ENCODE measurements at places on chromosomes 5 and 9.

GRCh38 chr5:31487506-31487905, 44.4 kb downstream of the DROSHA start:
- DNase-seq, result no peak

DNA sequence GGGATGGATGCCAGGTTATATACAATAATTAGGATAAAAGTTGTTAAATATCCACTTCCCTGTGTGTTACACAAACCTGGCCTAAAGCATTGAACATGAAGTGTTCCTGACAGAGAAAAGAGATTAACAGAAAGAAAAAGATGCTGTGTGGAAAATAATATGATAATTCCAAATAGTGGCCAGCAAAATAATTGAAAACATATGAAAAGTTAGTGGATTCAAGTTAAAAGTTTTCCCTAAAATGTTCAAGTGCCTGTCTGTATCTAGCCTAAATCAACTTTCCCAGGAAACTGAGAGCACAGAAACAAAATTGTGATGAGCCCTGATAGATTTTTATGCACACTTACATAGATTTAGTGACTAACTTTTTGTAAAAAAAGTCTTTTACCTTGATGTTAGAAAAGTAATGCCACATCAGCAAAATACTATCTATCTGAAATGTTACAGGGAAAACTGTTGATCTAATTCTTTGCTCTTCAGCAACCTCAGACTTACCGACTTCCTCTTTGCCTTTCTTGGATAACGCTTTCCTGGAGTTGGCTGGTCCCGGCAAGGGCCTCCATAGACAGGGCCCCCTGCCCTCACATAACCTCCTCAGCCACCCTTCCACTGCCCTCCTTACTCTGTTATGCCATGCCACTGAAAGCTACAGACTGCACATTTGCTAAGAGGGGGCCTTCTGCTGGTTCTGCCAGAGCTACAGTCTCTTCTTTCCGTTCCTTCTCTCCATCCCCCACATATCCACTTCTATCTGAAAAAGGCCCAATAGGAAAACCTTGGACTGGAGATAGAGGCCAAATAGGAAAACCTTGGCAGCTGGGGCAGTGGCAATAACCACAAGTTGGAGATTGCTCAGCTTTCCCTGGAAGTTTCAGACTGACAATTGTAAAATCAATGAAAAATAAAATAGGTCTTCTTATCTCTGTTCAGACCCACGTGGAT, 44.4 kb downstream of the ZNF474 start:
- DNase-seq, result no peak

DNA sequence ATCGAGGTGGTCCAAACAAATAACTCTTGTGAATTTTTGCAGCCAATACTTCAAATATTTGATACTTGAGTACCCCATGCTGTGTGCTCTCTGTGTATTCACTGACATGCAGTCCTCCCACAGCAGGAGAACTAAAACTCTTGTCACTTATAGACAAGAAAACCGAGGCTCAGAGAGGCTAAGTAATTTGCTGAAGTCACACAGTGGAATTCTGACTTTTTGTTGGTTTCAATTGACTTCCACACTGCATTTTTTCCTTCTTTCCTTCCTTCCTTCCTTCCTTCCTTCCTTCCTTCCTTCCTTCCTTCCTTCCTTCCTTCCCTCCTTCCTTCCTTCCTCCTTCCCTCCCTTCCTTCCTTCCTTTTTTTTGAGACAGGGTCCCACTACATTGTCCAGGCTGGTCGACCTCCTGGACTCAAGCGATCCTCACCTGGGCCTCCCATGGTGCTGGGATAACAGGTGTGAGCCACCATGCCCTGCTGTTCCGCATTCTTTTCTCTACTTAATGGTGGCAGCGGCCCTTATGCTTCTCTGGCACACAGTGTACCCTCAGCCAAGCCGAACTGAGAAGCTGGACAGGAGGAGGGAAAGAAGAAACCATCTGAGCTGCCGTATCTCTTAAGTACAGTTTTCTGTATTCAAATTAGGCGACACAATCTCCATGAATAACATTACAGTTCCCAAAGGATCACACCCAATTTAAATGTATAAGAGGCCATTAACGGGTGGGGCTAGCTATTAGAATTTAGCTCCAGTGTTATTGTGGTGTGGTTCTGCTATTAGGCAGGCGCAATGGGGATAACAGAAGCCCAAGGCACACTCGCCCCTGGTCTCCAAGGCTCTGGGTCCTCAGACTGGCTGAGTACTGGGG, 38.4 kb upstream of the GRHPR start:
- DNase-seq, result no peak

- DNase-seq, result no peak
Observed at GRCh38 chr9:70772601-70773000, 348.8 kb downstream of the TRPM3 start.

DNA sequence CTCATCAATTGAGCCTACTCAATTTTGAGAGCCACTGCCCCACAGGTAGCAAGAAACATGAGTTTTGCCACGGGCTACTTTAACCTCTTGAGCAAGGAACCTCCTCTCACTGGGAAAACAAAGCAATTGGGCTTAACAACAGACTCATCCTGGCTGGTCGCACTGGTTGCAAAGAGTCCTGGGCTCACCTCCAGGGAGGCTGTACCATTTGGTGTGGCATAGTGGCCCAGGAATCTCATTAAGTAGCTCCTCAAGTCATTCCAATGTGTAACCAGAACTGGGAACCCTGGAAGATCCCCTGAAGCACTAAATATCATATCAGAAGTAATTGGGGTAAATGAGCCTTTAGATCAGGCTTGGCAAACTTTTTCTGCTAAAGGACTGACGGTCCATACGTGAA, 78.5 kb downstream of the MYO10 start:
- no peak for DNase-seq

Data from stimulated activated CD8-positive, alpha-beta memory T cell treated with anti-CD3 and anti-CD28 coated beads, Interleukin-15, amount 100 ng/mL, for 48 hours (primary cell).